Activated CD4-positive, alpha-beta T cell treated with anti-CD3 and anti-CD28 coated beads, Interleukin-2, Interleukin-6, amounts not matched to agents 100 ng/mL and 50 ng/mL, durations not matched to agents 16 hours and 8 hours (primary cell): ENCODE measurements at places on chromosomes 1 and 21.
A peak's percentile ranks its signal among the peaks of the same experiment; 100 is the strongest.

- DNase-seq: peak; percentile 86
Observed at GRCh38 chr1:89719502-89720306, 86.8 kb downstream of the LRRC8C start.

GRCh38 chr1:212622467-212622866, 13.9 kb downstream of the ATF3 start:
- no peak for DNase-seq

DNA sequence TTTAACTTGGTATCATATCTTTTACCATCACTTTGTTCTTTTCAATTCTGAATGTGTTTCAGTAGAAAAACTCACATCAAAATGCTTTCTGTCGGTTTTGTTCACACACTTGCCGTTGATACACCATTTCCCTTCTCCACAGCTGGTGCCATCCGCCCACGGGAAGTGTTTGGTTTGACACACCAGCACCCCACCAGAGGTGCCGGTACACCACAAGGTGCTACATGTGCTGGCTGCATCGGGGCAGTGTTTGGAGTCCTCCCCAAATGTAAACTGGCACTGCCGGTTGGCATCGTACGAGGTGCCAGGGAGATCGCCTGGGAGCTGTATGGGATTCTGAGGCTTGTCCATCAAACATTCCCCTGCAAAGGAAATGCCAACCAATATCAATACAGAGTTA, 5.0 kb downstream of the ADAMTS1 start:
- DNase-seq: peak; percentile 39

- no peak for DNase-seq
Observed at GRCh38 chr1:119310301-119310700, 58.3 kb upstream of the HAO2 start.

GRCh38 chr1:221117548-221117951, 238.3 kb downstream of the HLX start:
- no peak for DNase-seq

- peak; percentile 40 for DNase-seq
Observed at GRCh38 chr1:203663294-203663693, 36.7 kb downstream of the ATP2B4 start.

GRCh38 chr1:152053375-152053774, 16.6 kb upstream of the S100A11 start:
- DNase-seq: no peak

GRCh38 chr1:43803646-43804045, 96.3 kb downstream of the ST3GAL3 start:
- no peak for DNase-seq

GRCh38 chr1:18512883-18513282, 32.2 kb downstream of the KLHDC7A start:
- DNase-seq: no peak

GRCh38 chr1:18972991-18973390, 16.5 kb upstream of the IFFO2 start:
- DNase-seq: no peak

GRCh38 chr1:168386949-168387586, 106.4 kb downstream of the TBX19 start:
- DNase-seq: peak; percentile 58

GRCh38 chr1:204150702-204151551, 917 bp downstream of the ETNK2 start:
- DNase-seq: no peak

- DNase-seq: no peak
Observed at GRCh38 chr21:45989355-45990048, 7.9 kb downstream of the COL6A1 start.

DNA sequence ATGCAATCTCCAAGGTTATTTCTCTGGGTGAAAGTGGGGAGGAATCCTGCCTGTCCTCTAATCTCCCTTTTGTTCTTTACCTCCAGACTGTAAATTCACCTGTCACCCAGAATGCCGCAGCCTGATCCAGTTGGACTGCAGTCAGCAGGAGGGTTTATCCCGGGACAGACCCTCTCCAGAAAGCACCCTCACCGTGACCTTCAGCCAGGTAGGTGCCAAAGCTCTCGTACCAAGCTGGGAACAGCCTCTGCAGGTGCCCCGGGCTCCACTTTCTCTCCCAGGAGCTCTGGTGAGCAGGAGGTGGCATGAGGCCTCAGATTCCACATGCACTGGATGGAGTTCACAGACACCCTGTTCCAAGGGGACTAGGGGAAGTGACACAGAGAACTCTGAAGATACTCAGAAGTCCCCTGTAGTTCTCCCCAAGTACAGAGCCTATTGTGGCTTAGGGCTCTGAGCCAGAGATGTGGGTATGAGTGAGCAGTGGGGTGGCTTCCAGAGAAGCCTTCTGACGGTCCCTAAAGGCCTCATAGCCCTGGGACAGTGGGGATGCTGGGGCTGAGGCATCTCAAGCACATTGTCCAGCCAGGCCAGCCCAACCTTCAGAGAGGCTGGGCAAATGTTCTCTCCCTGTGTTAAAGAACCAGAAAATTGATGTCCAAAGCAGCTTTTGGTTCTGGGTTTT, 30.9 kb downstream of the RASSF5 start:
- no peak for DNase-seq

- DNase-seq: no peak
Observed at GRCh38 chr1:201140941-201141260, 13.4 kb downstream of the TMEM9 start.

GRCh38 chr1:167628741-167629515, 1.1 kb upstream of the RCSD1 start:
- DNase-seq: peak; percentile 43

DNA sequence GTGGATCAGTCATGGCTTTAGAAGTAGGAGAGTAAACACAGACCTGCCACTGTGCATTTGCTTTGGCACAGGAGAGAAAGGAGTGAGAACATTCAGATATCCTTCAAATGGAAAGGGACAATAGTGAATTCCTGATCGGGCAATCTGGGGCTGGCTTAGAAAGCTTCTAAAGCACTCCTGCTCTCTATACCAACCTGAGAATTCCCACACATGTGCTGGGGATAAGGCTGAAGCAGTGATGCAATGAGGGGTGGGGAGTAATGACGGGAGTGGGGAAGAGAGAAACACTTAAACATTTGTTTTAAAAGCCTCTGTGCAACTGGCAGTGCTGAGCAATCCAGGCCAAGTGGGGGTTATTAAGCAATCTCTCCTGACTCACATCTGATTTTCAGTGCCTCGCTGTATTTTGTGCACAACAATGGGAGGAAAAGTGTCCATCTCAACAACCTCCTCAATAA, 108.8 kb downstream of the KIAA0319L start:
- no peak for DNase-seq

- DNase-seq: no peak
Observed at GRCh38 chr1:228825840-228826484, 90.7 kb downstream of the RHOU start.

GRCh38 chr1:164440232-164440631, 118.8 kb upstream of the PBX1 start:
- DNase-seq: no peak

GRCh38 chr1:25658791-25659431, 42.3 kb downstream of the MAN1C1 start:
- no peak for DNase-seq

DNA sequence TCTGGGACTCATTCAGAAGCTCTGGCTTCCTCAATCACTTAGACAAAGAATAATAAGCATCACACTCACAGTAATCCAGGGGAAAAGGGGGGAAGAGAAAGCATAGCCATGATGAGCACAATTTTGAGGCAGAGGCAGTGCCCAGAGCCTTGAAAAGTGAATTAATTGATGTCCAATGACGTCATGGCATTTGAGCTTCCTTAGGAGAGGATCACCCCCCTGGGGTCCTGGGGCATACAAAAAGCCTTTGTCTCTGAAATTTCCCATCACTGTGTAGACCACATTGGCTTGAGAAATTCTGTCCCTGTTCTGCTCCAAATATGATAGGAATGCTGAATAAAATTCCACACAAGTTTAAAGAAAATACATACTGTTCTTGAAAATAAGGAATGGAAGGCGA, 84.3 kb upstream of the COA6 start:
- no peak for DNase-seq

- DNase-seq: no peak
Observed at GRCh38 chr1:86416343-86416742, 7.6 kb upstream of the CLCA2 start.

DNA sequence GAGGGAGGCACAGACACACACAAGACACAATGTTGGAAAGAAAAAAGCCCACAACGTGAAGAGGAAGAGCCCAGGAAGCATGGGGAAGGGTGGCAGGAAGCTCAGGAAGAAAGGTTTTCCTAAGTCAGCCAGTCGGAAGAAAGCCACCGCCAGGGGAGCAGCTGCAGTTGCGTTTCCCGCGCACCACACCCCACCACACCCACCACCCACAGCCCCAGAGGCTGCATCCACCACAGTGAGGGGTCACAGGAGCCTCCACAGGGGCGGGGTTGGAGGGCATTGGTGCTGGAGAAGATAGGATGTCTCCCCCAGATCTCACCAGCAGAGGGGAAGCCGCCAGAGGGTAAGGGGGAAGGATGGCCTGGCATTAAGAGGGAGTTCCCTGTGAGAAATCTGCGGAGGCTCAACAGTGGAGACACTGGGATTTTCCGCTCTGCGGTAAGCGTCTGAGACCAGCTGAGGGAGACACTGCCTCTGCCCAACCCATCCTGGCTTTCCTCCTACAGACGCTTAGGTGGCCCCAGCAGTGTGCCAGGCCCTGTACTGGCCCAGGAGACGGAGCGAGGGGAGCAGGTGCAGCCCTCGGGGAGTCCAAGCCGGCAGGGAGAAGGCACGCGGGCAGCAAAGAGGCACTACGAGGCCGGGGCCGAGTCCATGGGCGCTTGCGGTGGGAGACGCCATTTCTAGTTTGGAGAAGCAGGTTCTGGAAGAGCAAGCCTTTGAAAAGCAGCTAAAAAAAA, 19.8 kb downstream of the PGLYRP3 start:
- DNase-seq: no peak
